ENCODE measurements at places on chromosomes 3 and 15. TPM values are rescaled to one million over a fixed set of nuclear protein-coding genes. Genes with fewer than 3 reads are reported as not detected.

DNA sequence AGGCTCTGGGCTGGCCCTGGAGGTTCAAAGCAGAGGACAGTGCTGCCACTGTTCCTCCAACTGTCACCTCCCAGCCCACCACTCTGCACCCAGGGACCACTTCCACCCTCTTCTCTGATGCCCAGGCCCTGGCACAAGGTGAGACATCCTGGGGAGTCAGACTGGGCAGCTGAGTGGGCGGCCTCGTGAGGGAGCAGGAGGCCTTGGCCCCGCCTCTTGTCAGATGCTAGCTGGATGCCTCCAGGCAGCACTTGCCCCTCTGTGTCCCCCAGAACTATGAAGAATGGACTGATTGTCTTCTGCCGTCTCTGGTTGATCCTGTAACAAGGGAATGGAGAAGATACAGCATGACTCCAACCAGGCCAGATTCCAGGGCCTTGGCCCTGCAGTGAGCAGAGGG is 191.0 kb upstream of the LINGO1 start:
- DNase-seq, result no peak

Gene TYRO3
- 3.9 TPM for total RNA-seq

DNA sequence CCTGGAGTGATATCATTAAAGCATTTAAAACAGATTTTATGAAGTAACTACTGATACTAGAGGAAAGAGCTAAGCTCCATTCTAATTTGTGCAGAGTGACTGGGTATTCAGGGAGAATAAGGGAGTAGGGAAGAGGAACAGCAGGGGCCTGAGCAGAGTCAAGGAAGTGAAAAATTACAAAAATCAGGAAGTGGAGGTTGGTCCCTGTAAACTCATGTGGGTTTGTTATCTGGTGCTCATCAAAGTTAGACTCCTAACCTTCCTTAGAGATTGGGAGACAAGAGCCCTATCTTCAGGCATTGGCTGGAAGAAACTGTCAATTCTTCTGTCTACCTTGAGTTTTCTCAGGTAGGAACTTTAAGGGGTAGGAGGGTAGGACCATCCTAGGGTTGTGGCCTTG is 82.5 kb downstream of the NEK11 start:
- no peak for DNase-seq

- peak; percentile 92 for DNase-seq
Measured at GRCh38 chr3:72123908-72124441, 339.0 kb upstream of the PROK2 start.

- DNase-seq, result no peak
Measured at GRCh38 chr15:77032052-77032646, 37.2 kb downstream of the PSTPIP1 start.

Gene IL17RC
- 9.5 TPM for total RNA-seq

Gene OXNAD1
- 21.4 TPM for total RNA-seq

Gene XIRP1
- not detected for total RNA-seq

Gene RPP25
- 2.2 TPM for total RNA-seq

DNA sequence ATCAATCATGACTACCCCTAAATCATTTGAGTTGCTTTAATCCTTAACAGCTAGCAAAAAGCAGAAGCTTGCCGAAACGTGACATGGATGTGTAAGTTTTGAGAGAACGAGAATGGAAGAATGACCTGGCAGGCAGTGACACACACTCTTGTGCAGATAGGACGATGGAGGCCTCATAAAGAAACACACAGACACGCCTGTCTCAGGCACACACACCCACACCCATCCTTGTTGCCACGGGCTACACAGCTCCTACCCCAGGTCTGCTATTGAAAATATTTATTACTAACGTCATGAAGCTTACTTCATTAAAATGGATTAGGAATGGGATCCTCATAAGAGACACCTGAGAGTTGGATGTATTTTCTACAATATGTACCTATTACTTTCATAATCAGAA is 8.5 kb downstream of the MYO5C start:
- DNase-seq, result no peak

Gene TMC3
- total RNA-seq, result not detected

Gene SRGAP3
- total RNA-seq, result 5.0 TPM

- no peak for DNase-seq
Measured at GRCh38 chr3:28050120-28050519, 191.3 kb upstream of the CMC1 start.

- DNase-seq, result no peak
Measured at GRCh38 chr3:58804914-58805313, 138.3 kb upstream of the FAM3D start.

Gene GP5
- total RNA-seq, result not detected

GRCh38 chr3:66508461-66508860 is 7.6 kb upstream of the LRIG1 start:
- DNase-seq, result no peak

Gene GABRG3
- total RNA-seq, result not detected

Gene CTXN2
- not detected for total RNA-seq

GRCh38 chr3:54157860-54158259 is 35.5 kb downstream of the CACNA2D3 start:
- DNase-seq, result no peak

- no peak for DNase-seq
Measured at GRCh38 chr15:61301701-61302100, 72.6 kb upstream of the RORA start.

DNA sequence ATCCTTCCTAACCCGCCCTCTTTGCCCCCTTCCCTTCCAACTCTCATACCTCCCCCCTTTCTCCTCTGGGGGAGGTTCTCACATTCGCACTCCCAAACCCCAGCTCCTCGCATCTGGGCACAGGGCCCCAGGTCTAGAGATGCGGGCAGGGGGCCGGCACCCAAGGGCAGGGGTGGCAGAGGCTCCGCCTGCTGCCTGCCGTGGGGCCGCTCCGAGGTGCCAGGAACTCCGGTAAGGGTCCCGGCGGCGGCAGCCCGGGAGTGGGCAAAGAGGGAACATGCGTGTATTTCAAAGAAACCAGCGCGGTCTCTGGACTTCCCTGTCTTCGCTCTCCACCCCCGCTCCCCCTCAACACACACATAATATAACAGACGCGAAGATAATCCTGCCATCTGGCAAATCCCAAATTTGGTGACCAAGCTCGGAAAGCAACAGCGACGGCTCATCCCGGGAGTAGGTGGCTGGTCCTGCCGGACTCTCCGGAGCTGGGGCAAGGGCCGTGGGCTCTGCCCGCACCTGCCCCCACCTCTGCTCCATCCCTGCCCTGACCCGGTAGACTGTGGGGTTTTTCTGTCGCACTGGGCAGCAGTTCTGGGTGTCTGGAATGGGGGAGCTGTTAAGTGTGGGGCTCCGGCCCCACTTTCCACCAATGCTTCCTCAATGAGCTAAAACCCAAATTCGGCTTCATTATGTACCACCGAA is 31.0 kb downstream of the NR2F2 start:
- no peak for DNase-seq
